ENCODE measurements at places on chromosomes 11 and 22.
A peak's percentile ranks its signal among the peaks of the same experiment; 100 is the strongest.

- no peak for DNase-seq
Measured at GRCh38 chr11:16783321-16783801, 44.9 kb downstream of the C11orf58 start.

GRCh38 chr11:18105086-18105801 lies 638 bp downstream of the SAAL1 start:
- no peak for DNase-seq

DNA sequence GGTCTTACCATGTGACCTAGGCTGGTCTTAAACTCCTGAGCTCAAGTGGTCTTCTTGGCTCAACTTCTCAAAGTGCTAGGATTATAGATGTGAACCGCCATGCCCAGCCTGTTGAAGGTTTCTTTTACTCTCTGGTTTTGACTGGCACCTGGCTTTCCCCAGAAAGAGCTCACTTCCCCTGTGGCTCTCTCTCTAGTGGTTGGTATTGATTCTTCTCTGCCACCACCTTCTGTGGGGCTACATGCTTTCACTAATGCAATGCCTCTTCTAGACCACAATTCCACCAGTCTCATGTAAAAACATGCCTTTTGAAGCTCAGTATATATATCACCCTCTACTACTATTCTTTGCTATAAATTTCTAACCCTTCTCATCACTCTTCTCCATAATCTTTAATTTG lies 67.2 kb downstream of the CCDC83 start:
- no peak for DNase-seq

DNA sequence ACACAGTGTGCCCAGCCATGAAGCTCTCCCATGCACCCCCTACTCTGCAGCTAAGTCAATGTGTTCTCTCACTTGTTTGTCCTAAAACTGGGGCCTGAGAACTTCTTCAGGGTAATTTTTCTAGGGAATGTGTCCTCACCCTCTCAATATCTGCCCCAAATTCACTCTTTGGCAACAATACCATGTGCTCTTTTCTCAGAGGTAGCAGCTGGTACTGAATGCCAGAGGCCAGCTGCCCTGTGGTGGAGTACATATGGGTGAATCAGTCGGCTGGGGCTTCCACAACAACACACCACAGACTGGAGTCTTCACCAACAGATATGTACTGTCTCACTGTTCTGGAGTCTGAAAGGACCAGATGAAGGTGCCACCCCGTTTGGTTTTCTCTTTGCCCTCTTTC lies 97.7 kb upstream of the TOP3B start:
- DNase-seq = no peak

DNA sequence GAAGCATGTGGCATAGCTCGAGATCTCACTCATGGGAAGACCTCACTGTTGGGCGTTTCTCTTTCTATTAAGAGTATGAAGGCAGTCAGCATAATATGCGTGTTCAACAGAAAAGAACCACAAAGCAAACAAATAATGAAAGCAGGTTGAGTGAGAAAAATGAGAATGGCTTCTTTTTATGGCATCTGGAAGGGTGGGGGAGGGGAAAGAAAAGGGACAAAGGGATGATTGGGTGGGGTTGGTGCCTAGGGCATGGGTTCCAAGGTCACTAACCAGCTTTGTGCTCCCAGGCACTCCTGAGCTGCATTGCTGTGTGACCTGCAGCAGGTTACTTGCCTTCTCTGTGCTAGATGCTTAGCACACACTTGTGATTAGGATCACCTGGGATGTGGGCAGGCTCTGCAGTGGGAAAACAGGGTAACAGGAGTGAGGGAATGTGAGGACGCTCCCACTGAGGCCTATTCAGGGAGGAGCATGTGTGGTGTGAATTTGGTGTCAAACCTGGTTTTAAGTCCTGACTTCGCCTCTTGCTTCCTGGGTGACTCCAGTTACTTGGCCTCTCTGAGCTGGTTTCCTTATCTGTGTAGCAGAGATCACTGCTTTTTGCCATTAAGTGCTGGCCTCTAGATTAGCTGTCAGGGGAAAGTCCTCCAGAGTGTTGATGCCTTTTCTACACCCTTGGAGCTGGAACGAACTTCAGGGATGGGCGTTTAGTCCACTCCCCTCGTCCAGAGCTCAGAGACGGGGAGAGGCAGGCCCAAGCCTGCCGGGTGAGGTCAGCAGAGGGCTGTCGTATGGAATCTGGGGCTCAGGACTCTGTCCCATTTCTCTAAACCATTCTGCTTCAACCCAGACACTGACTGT lies 74.8 kb downstream of the KIAA1671 start:
- DNase-seq = no peak

- no peak for DNase-seq
Measured at GRCh38 chr11:114209343-114209742, 86.9 kb upstream of the NNMT start.

DNA sequence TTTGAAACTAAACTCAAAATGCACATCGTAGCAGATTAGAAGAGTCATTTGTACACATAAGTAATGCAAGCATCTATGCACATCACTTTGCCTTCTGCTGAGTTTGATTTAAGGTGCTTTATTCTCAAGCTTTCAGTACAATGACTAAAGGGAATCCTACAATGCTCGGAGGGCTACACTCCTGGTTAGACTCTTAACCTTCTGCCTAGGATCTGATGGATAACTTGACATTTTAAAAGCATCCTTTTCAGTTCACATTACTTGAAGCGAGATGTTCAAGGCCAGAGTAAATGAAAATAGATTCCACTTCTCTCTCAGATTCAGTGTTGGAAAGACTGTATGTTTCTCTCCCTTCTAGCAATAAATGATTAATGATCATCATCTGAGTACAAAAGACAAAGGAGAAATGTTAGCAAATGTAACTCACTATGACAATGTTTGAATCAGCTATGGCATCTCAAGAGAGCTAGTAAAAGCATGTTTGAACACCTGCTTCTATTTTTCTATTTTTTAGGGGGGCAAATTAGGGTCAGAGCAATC lies 259.2 kb upstream of the ANO3 start:
- no peak for DNase-seq

DNA sequence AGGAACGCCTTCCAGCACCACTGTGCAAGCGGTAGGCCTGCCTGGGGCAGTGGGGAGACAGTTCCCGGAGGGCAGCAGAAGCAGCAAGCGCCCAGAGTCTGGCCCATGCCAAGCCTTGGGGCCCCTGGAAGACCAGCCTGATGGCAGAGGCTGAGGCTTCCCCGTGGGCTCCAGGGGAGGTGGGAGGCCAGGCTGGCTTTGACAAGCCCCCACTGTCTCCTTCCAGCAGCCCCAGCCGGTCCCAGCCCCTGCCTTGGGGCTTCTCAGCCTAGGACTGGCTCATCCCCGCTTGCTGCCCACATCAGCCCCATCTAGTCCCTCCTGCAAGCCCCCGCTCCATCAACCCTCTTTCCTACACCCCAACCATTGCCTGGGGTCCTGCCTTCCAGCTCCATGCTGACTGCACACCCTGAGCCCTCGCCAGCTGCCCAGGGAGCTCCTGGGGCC lies 46.7 kb downstream of the IGF2 start:
- no peak for DNase-seq

DNA sequence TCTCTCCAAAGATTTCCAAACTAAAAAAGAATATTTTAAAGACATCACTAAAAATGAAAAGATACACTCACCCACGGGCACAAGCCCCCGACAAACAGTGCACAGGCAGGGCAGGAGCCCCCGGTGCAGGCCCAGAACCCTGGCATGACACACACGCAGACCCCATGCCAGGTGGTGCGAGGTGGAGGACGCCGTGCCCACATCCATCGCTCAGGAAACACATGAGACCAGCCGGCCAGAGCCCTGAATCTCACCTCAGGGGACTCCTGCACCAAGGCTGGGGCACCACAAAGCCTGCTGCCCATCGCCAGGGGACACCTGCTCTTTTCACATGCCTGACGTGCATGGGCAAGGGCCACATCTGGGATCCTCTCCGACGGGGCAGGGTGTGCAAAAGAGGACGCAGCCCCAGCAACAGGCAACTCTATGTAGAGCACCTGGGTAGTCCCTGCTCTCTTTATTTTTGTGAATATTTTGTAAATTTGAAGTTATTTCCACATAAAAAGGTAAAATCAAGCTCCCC lies 13.4 kb downstream of the BRD1 start:
- DNase-seq = no peak

GRCh38 chr22:21650823-21651520 lies 8.9 kb downstream of the SDF2L1 start:
- no peak for DNase-seq

DNA sequence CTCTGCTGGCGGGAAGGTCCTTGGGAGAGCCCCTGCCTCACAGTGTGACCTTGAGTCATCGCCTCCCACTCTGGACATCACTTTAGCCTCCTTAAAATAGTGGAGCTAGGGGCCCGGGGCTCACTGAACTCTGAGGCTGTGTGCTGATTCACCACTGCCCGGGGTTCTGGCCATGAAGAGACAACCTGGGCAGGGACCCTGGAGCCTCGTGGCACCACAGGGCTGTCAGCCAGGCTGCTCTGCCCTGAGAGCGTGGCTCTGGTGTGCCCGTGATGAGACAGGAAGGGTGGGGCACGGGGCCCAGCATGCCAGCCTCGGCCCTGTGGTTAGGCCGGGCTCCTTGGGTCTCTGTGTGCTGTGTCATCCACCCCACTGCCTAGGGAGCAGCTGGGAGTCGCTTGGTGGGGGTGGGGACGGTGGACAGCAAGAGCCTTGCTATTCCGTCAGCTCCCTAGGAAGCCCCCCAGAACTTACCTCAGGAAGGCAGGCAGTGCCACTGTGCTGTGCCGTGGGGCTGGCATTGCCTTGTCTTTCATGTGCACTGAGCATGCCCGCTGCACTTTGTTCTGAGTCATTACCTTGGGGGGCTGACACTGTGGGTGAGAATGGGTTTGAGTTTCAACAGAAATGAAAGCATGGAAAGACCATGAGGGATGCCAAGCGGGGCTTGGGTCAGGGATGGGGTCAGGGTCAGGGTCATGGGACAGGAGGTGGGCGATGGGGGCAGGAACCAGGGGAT lies 31.7 kb downstream of the TPCN2 start:
- no peak for DNase-seq

GRCh38 chr11:63710476-63711217 lies 29.3 kb downstream of the RTN3 start:
- no peak for DNase-seq

- DNase-seq = no peak
Measured at GRCh38 chr11:68545796-68546195, 85.2 kb downstream of the PPP6R3 start.

GRCh38 chr22:44793506-44794172 lies 41.3 kb downstream of the ARHGAP8 start:
- no peak for DNase-seq

DNA sequence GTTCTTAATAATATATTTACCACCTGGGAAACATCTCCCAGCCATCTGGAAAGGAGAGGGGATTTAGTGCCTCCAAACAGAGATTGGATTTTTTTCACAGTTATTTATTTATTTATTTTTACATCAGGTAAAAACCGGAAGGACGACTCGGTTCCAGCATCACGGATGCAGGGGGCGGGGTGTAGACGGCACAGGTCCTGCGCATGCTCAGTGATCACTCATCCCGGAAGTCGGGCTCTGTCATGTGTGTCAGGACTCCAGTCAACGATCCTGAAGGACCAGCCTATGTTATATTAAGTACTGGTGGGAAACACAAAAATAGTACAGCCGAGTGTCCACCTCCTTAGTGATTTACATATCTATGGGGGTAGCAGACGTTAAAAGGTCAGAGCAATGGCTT lies 467.6 kb downstream of the NTM start:
- no peak for DNase-seq

- no peak for DNase-seq
Measured at GRCh38 chr11:85123752-85124231, 503.4 kb downstream of the DLG2 start.

- no peak for DNase-seq
Measured at GRCh38 chr11:19365743-19366410, 125.1 kb upstream of the E2F8 start.

DNA sequence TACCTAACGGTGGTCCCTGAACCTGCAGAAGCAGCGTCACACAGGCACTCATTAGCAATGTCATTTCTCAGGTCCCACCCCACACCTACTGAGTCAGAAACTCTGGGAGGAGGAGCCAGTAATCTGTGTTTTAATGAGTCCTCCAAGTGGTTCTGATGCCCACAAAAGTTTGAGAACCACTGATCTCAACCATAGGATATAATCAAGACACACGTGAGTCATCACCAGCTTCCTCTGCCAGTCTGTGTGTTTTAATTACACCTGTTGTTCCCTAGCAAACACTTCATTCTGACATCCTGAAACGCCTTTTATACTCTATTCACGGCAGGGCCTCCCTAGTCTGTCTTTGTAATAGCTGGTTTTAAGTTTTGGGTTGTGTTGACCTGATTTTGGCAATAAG lies 5.8 kb downstream of the TECTA start:
- no peak for DNase-seq

- no peak for DNase-seq
Measured at GRCh38 chr11:57213342-57214097, 23.5 kb downstream of the APLNR start.

DNA sequence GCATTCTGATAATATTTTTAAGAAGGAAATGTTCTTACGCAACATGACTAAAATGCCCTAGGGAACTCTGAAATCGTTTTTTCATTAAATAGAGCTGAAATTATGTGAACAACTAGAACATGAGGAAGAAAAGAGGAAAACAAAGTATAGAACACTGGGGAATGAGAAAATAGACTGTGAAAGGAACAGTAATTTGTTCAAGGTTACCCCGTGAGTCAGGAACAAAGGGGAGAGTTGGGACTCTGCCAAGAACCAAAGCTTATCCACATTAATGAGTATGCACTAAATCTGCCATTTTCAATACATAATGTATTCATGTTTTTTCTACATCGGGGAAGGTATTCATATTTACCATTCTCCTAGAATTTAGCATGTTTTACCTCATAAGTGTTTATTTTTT lies 961.8 kb upstream of the CCDC90B start:
- DNase-seq = peak; percentile 32

DNA sequence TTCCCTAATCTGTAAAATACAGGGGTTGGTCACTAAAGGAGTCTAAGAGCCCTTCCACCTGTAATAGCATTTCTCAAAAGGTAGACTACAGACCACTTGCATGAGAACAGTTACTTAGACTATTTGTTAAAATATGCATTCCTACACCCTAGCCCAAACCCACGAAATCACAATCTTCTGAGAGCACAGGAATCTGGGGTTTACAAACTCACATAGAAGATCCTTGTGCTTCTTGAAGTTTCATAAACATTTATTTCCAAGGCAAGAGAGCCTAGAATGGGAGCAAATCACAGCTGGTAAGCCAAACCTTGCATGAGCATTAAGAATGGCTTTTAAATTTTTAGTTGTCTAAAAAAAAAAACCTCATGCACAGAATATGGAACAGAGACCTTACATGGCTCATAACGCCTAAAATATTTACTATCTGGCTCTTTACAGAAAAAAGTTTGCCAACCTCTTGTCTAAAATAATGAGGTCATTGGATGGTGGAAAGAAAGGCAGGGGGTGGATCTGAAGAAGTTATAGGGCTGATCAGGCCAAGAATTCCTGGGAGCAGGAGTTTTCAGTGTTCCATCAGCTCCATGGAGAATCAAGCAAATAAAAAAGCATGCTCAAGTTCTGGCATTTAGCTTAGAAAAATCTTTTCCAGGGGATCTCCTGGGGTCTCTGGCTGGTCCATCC lies 133.4 kb downstream of the CCDC34 start:
- DNase-seq = no peak

- DNase-seq = no peak
Measured at GRCh38 chr22:23065495-23066122, 4.7 kb upstream of the GNAZ start.

GRCh38 chr22:20176421-20177085 lies 25.7 kb upstream of the CCDC188 start:
- DNase-seq = no peak

GRCh38 chr11:64316672-64317324 lies 561 bp downstream of the TRMT112 start:
- no peak for DNase-seq

- no peak for DNase-seq
Measured at GRCh38 chr11:17652556-17652955, 66.8 kb upstream of the MYOD1 start.

- no peak for DNase-seq
Measured at GRCh38 chr11:75424396-75424795, 8.6 kb downstream of the KLHL35 start.
